ENCODE measurements at places on chromosomes 16 and 17.

GRCh38 chr17:29148790-29149430, 31.3 kb downstream of the MYO18A start:
- peak; percentile 88 for DNase-seq

DNA sequence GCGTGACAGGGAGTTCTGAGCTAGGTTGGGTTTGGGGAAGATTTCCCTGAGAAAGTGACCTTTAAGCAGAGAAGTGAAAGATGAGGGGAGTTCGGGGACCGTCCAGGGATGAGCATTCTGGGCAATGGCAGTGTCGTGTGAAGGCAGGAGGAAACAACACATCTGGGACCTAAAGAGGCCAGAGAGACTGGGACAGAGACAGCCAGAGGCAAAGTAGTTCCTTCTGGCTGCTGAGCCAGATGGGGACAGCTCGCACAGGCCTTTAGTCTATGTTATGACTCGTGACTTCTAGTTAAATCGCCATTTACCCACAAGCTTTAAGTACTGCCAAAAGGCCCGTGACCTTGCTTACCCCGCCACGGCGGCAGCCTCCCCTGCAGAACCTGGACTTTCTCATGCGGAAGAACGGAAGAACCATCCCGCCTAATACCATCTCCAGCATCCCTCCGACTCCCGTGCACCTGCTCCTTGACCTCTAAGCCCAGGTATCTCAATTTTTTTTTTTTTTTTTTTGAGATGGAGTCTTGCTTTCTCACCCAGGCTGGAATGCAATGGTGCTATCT, 8.5 kb upstream of the MED11 start:
- no peak for DNase-seq

DNA sequence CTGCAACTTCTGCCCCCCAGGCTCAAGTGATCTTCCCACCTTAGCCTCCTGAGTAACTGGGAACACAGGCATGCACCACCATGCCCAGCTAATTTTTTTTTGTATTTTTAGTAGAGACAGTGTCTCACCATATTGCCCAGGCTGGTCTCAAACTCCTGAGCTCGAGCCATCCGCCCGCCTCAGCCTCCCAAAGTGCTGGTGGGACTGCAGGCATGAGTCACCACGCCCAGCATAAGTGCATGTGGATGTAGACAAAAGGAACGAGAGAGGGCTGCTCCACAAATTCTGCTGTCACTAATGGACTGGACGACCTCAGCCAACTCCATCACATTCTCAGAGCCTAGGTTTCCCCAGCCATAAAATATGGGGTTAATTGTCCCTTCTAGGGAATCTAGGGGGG, 7.7 kb upstream of the SP2 start:
- DNase-seq = no peak

GRCh38 chr17:42246515-42246914, 29.7 kb downstream of the STAT5B start:
- no peak for DNase-seq

GRCh38 chr17:56653877-56654276, 60.4 kb downstream of the NOG start:
- DNase-seq = peak; percentile 70

DNA sequence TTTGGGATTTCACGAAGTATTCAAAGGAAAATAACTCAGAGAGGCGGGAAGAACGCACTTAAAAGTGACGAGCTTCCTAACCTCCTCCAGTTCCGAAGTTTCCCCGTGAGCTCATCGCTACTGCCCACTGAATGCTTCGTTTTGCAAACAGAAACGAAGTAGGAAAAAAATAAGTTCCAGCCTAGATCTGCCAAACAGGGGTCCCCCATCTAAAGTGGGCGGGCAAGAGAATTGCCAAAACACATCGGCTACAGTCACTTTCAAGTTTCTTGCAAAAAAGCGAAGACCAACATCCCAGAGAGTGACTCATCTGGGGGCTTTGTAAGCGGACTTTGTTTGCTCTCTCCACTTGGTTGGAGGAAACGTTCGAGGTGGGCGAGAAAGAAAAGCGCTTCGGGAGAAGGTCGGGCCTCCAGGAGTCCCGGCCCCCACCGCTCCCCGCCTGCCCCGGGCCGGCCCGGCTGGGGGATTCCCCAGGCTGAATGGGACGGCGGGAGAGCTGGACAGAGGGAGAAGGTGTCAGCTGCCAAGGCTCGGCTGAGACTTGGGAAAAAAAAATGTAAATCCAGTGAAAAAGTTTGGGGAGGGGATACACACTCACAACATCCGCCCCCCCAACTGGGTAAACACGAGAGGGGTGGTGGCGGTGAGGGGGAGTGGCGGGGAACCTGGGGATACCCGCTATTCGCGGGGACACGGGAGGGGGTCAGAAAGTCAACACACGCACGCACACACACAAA, 1.0 kb downstream of the VEZF1 start:
- DNase-seq = peak; percentile 81

- DNase-seq = no peak
These were observed 151.9 kb downstream of the SALL1 start for GRCh38 chr16:50999181-50999580.

- DNase-seq = no peak
These were observed 175.3 kb upstream of the FAM20A start for GRCh38 chr17:68776451-68776850.

- no peak for DNase-seq
These were observed 92.4 kb downstream of the RPGRIP1L start for GRCh38 chr16:53611179-53611696.

DNA sequence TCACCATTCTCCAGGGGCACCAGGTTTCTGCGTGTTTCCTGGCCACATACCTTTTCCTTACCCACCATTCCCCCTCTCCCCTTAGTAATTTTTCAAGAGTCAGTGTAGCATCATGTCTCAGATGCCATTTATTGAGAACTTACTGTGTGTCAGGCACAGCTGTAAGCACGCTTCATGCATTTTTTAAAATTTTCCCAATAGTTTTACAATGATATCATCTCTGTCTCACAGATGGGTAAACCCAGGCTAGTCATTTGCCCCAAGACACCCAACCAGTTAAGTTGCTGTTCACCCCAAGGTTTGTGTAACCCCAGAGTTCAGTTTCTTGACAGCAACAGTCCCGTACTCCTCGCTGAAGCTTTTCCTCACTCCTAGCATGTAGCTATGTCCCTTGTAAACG, 56.4 kb upstream of the IRX3 start:
- DNase-seq = peak; percentile 63

- no peak for DNase-seq
These were observed 643.0 kb downstream of the MAF start for GRCh38 chr16:78957317-78958100.

GRCh38 chr17:28716740-28717577, 709 bp downstream of the RAB34 start:
- peak; percentile 37 for DNase-seq

DNA sequence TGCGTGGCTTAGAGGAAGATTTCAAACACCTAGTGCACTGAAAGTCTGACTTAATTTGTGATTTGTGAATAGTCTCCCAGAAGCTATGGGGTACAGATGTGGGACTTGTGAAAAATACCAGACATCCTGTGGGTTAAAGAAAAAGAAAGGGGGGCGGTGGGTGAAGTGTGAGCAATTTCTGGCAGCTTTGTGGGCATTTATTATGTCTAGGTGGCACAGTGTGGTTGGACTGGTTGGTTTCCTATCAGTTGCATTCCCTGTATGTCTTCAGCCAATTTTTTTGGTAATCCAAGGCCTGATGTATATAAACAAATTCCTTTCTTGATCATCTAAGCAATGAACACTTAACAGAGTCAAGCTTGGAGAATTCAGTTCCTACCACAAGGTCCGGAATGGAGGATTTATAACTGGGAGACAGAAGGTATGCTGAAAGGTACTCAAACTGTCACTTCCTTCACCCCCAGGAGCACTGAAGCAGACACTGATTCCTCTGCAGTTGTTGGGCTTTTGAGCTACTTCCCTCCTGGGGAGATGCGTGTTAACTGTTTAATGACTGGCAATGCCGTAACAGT, 211.6 kb downstream of the WWOX start:
- peak; percentile 2 for DNase-seq

- DNase-seq = no peak
These were observed 16.0 kb downstream of the TRIM25 start for GRCh38 chr17:56897646-56898424.
